Vein endothelial cell (primary cell): ENCODE measurements at places on chromosomes 7 and 10. TPM values are rescaled to one million over a fixed set of nuclear protein-coding genes. Genes with fewer than 3 reads are reported as not detected.

WASL gene
- 19.6 and 23.0 TPM in 2 replicates for total RNA-seq

LYZL1 gene
- total RNA-seq, result not detected in 2 replicates

PLEKHS1 gene
- total RNA-seq, result under 0.01 TPM in 1 of 2 replicates, not detected in the other

EN2 gene
- under 0.01 TPM in 1 of 2 replicates, not detected in the other for total RNA-seq

SCD gene
- 70.2 and 157 TPM in 2 replicates for total RNA-seq

BEND7 gene
- total RNA-seq, result 10.1 and 14.7 TPM in 2 replicates

CALML5 gene
- total RNA-seq, result not detected in 2 replicates

TMEM139 gene
- total RNA-seq, result not detected in 2 replicates

POLL gene
- 14.0 and 16.7 TPM in 2 replicates for total RNA-seq

OR2A42 gene
- total RNA-seq, result not detected in 2 replicates

TMEM273 gene
- total RNA-seq, result 4.6 and 24.1 TPM in 2 replicates

LIPJ gene
- under 0.01 TPM in 1 of 2 replicates, not detected in the other for total RNA-seq

CYP3A7 gene
- 0.10 TPM in 1 of 2 replicates, not detected in the other for total RNA-seq

ICA1 gene
- 50.3 and 52.3 TPM in 2 replicates for total RNA-seq

FAM25A gene
- not detected in 2 replicates for total RNA-seq

DRGX gene
- total RNA-seq, result not detected in 2 replicates

ARHGAP22 gene
- 47.7 and 53.2 TPM in 2 replicates for total RNA-seq

CNPY1 gene
- not detected in 2 replicates for total RNA-seq

SVOPL gene
- not detected in 2 replicates for total RNA-seq

IQCE gene
- 8.2 and 9.5 TPM in 2 replicates for total RNA-seq

GIMAP6 gene
- 171 and 211 TPM in 2 replicates for total RNA-seq
